ENCODE measurements at places on chromosomes 11 and 22. TPM values are rescaled to one million over a fixed set of nuclear protein-coding genes. Genes with fewer than 3 reads are reported as not detected.

Gene GGTLC2
- not detected for total RNA-seq

Gene CD248
- total RNA-seq: 107 TPM

Gene OR4A16
- total RNA-seq: not detected

Gene XKR3
- not detected for total RNA-seq

Gene CCDC157
- 2.9 TPM for total RNA-seq

Gene TM7SF2
- 10.1 TPM for total RNA-seq

Gene OR5B17
- total RNA-seq: not detected
